ENCODE measurements at places on chromosomes 6 and 20.

- DNase-seq: peak; percentile 19
Observed at GRCh38 chr6:106927531-106928398, 46.8 kb downstream of the CD24 start.

DNA sequence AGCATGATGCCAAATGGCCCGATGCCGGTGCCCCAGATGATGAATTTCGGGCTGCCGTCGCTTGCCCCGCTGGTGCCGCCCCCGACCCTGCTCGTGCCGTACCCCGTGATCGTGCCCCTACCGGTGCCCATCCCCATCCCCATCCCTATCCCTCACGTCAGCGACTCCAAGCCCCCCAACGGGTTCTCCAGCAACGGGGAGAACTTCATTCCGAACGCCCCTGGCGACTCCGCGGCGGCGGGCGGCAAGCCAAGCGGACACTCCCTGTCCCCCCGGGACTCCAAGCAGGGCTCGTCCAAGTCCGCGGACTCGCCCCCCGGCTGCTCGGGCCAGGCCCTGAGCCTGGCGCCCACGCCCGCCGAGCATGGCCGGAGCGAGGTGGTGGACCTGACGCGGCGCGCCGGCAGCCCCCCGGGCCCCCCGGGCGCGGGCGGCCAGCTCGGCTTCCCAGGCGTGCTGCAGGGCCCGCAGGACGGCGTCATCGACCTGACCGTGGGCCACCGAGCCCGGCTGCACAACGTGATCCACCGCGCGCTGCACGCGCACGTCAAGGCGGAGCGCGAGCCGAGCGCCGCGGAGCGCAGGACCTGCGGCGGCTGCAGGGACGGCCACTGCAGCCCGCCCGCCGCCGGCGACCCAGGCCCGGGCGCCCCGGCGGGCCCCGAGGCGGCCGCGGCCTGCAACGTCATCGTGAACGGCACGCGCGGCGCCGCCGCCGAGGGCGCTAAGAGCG is 144.6 kb downstream of the SOBP start:
- no peak for DNase-seq

DNA sequence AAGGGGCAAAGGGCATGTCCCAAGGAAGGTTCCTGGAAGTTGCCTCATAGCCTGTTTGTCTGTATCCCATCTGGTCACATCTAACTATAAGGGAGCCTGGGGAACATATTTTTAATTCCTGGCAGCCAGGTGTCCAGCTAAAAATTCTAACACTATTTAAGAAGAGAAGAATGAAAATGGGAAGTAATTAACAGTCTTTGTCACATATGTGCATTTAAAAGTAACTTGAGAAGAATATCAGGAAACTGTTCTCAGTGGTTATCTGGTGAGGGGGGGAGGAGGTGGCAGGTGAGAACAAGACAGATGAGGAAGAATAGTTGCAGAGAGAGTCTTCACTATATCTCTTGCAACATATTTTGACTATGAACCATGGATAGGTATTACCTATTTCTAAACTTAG is 75.5 kb upstream of the ELOVL5 start:
- DNase-seq: no peak

GRCh38 chr6:104855507-104855906 is 4.2 kb downstream of the HACE1 start:
- no peak for DNase-seq

GRCh38 chr6:165008971-165009370 is 300.4 kb downstream of the C6orf118 start:
- DNase-seq: no peak

DNA sequence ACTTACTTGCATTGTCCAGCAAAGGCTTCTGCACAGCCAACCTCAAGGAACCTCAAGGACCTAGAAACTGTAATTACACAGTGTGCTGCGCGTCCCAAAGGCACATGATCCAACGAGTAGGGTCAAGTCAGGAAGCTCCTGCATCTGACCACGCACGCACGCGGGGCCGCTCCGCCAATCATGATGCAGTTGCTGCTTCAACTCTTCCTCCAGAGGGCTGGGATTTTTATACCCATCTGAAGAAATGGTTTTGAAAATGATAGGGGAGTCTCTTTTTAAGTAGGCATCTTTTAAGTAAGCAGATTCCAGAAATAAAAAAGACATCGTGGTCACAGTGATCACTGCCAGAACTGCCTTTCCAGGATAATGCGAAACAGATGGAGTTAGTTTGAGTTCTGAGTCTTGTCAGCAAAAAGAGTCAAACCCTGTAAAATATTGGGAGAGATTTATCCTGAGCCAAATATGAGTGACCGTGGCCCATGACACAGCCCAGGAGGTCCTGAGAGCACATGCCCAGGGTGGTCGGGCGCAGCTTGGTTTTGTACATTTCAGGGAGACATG is 34.0 kb downstream of the KIF25 start:
- DNase-seq: no peak

GRCh38 chr20:45088247-45088646 is 12.7 kb downstream of the KCNS1 start:
- DNase-seq: no peak

DNA sequence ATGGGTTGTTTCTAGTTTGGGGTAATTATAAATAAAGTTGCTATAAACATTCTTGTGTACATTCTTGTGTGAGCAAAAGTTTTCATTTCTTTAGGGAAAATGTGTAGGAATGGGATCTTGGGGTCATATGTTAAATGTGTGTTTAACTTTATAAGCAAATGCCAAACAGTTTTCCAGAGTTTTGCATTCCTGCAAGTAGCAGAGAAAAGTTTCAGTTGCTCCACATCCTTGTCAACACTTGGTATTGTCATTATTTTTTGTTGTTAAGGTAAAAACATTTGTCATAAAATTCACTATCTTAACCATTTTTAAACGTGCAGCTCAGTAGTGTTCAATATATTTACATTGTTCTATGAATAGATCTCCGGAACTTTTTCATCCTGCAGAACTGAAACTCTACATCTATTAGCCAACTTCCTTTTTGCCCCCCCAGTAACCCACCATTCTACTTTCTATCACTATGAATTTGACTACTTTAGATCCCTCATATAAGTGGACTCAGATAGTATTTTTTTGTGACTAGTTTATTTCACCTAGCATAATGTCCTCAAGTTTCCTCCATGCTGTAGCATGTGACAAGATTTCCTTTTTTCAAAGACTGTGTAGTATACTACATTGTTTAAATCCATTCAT is 48.4 kb downstream of the PHACTR2 start:
- no peak for DNase-seq

- no peak for DNase-seq
Observed at GRCh38 chr6:122648726-122649125, 38.5 kb downstream of the PKIB start.

DNA sequence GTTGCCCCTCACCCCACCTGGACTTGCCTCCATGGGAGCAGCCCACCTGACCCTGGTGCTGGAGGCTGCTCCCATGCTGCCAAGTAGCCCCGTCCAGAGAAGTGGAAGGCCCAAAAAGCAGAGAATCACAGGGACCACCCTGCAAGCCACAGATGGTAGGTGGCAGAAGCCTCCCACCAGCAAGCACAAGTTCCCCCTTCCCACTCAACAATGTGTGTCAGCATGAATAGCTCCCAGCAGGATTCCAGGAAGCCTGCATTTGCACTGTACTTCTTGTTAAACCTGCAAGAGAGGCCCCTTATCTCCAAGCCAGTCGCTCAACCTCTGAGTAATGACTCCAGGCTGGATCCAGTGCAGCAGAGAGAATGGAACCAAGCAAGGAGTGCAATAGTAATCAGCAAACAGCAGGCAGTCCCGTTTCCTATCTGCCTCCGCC is 180.8 kb upstream of the CST7 start:
- no peak for DNase-seq

- no peak for DNase-seq
Observed at GRCh38 chr6:87743454-87743853, 41.4 kb upstream of the AKIRIN2 start.

GRCh38 chr6:34657307-34657978 is 39.1 kb downstream of the ILRUN start:
- no peak for DNase-seq

- DNase-seq: no peak
Observed at GRCh38 chr20:3539311-3540107, 68.7 kb downstream of the ATRN start.

GRCh38 chr20:16952965-16953364 is 204.8 kb downstream of the OTOR start:
- DNase-seq: no peak

- DNase-seq: no peak
Observed at GRCh38 chr6:133811557-133811956, 77.4 kb upstream of the TCF21 start.

GRCh38 chr6:123962508-123962907 is 158.8 kb downstream of the NKAIN2 start:
- no peak for DNase-seq

GRCh38 chr6:34243901-34244884 is 4.6 kb downstream of the SMIM29 start:
- peak; percentile 49 for DNase-seq

DNA sequence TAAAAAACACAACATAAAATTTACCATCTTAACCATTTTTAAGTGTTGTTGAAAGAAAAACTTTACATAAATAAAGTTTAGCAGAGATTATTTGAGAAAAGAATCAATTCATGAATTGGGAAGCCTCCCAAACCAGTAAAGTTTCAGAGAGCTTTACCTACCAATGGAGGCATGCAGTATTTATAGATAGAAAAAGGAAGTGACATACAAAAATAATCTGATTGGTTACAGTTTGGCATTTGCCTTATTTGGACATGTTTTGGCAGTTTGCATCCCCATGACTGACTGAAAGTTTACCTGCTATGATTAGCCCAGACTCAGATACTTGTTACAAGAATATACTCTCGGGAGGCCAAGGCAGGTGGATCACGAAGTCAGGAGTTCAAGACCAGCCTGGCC is 3.7 kb upstream of the CMTR1 start:
- DNase-seq: no peak

- no peak for DNase-seq
Observed at GRCh38 chr6:76043690-76044089, 28.8 kb downstream of the IMPG1 start.

GRCh38 chr6:46263707-46264086 is 92.9 kb upstream of the ENPP5 start:
- DNase-seq: no peak

- DNase-seq: no peak
Observed at GRCh38 chr6:117397536-117398227, 28.1 kb downstream of the ROS1 start.

DNA sequence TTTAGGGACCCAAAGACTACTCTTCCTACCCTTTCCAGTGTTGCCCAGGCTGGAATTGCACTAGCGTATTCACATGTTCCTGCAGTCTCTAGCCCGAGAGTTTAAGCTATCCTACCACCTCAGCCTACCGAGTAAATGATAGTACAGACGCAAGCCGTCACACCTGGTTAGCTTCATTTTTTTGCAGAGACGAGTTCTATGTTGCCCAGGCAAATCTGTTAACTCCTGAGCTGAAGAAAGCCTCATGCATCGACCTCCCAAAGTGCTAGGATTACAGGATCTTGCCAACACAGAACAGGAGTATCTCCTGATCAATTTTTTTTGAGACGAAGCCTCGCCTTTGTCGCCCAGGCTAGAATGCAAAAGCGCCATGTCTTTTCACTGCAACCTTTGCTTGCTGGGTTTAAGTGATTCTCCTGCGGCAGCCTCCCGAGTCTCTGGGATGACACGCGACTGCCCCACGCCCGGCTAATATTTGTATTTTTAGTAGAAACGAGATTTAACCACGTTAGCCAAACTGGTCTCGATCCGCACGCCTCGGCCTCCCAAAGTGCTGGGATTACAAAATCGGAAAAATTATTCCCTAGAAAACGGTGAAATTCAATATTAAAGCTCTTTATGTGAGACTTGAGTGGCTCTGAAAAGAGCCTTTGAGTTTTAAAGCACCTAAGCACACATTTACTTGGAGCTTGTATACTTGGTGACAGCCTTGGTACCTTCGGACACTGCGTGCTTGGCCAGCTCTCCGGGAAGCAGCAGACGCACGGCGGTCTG is 128.5 kb downstream of the HFE start:
- DNase-seq: no peak

DNA sequence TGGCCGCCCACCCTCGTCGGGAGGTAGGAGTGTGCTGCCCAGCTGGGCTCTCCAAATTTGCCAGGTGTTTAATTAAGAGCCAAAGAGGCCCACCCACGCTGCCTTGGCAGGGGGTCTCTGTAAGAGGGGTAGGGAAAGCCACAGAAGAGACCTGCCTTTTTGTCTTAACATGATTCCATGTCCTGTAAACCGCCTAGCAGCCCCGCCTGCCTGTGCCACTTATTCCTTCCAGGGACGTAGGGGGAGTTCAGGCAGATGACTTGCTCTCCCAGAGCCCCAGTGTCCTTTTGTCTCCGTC is 2.1 kb downstream of the FAM210B start:
- DNase-seq: no peak

- no peak for DNase-seq
Observed at GRCh38 chr6:88704980-88705379, 258.4 kb downstream of the RNGTT start.

- DNase-seq: peak; percentile 51
Observed at GRCh38 chr6:11353921-11354389, 121.5 kb upstream of the NEDD9 start.

DNA sequence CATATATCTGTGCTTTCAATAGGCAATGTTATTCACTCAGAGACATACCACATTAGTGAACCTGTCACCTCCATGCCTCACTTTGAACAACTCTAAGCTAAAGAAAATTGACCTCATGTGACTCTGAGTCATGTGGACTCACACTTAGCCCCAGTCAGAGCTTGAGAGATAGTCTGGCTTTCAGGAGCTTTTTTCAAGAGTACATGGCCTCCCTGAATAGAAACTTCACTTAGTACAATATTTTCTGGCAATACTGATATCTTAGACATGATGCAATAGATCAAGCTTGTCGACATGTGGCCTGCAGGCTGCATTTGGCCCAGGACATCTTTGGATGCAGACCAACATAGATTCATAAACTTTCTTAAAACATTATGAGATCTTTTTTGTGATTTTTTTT is 8.5 kb downstream of the SPTLC3 start:
- no peak for DNase-seq

DNA sequence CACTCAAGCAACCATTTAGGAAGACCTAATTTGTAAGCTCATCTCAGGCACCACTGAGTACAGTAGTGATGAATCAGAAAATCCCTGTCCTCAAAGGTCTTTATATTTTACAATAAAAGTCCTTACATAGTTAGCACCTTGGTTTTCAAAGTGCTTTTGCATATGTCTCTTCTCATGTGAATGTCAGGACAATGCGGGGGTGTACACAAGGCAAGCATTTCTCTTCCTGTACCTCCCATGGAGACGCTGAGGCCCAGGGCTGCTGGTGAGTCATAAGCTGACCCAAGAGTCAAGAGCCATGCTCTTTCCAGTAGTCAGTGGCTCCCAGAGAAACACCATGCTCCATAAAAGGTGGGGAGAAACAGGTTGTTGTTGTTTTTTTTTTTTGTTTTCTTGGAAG is 174.0 kb downstream of the GJA10 start:
- DNase-seq: no peak

GRCh38 chr6:165822501-165822900 is 159.5 kb upstream of the PDE10A start:
- DNase-seq: no peak

- DNase-seq: no peak
Observed at GRCh38 chr6:158206740-158207421, 38.7 kb downstream of the GTF2H5 start.

GRCh38 chr6:53790886-53791285 is 3.9 kb upstream of the LRRC1 start:
- no peak for DNase-seq

GRCh38 chr6:65728879-65729479 is 22.0 kb upstream of the EYS start:
- no peak for DNase-seq

GRCh38 chr20:49766979-49767521 is 45.6 kb upstream of the SLC9A8 start:
- no peak for DNase-seq

- DNase-seq: no peak
Observed at GRCh38 chr6:159875194-159875593, 15.6 kb upstream of the MAS1 start.

Data from activated CD4-positive, alpha-beta T cell treated with anti-CD3 and anti-CD28 coated beads for 24 hours (primary cell).